ENCODE measurements at places on chromosomes 6 and 20. TPM values are rescaled to one million over a fixed set of nuclear protein-coding genes. Genes with fewer than 3 reads are reported as not detected.

The PTGIS gene
- 6.2 TPM for total RNA-seq

The SIRPB2 gene
- total RNA-seq = 9.5 TPM

The C20orf141 gene
- not detected for total RNA-seq

The C20orf144 gene
- total RNA-seq = not detected

The TAGAP gene
- not detected for total RNA-seq

The ZNF391 gene
- total RNA-seq = 0.42 TPM

The NMBR gene
- not detected for total RNA-seq

The APOM gene
- 0.97 TPM for total RNA-seq

The IMPG1 gene
- total RNA-seq = not detected

The DDX27 gene
- total RNA-seq = 26.1 TPM

The DOK5 gene
- 5.7 TPM for total RNA-seq

The SEMG1 gene
- total RNA-seq = not detected

The MRPL18 gene
- 70.8 TPM for total RNA-seq

The GRM1 gene
- not detected for total RNA-seq

The WFDC12 gene
- total RNA-seq = not detected

The SRSF12 gene
- total RNA-seq = 0.18 TPM

The PPP1R14C gene
- not detected for total RNA-seq

DNA sequence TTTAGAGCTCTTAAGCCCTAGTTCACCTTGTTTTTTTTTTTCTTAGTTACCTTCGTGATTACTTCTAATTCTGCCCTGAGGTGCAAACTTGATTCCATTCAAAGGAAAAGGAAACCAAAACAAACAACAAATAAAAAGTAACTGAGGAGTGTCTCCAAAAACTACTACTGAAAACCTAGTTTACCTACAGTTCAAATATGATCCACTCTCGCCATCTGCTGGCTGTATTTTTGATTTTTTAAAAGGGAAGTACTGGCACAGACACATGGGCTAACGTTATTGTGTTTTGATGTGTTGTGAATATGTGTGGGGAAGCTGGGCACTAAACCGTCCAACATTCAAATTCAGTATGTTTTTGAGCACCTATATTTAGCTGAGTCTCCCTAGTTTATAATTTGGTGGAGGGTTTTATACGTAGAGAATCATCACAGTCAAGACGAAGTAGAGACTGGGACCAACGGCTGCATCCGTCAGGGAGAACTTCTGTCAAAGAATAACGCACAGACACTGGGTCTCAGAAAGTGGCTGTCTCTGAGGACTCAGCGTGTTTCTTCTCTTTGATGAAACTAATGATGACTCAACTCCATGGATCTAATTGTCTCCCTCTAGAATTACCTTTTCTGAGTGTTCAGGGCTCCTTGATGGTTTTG, 373.5 kb upstream of the BTBD3 start:
- H3K27ac ChIP-seq = no peak overlapping the region
- H3K4me1 ChIP-seq = peaks cover 9% of the 10 kb centered on the region
- DNase-seq = peak; percentile 74
- no peaks in the 10 kb centered on the region for H3K27me3 ChIP-seq

DNA sequence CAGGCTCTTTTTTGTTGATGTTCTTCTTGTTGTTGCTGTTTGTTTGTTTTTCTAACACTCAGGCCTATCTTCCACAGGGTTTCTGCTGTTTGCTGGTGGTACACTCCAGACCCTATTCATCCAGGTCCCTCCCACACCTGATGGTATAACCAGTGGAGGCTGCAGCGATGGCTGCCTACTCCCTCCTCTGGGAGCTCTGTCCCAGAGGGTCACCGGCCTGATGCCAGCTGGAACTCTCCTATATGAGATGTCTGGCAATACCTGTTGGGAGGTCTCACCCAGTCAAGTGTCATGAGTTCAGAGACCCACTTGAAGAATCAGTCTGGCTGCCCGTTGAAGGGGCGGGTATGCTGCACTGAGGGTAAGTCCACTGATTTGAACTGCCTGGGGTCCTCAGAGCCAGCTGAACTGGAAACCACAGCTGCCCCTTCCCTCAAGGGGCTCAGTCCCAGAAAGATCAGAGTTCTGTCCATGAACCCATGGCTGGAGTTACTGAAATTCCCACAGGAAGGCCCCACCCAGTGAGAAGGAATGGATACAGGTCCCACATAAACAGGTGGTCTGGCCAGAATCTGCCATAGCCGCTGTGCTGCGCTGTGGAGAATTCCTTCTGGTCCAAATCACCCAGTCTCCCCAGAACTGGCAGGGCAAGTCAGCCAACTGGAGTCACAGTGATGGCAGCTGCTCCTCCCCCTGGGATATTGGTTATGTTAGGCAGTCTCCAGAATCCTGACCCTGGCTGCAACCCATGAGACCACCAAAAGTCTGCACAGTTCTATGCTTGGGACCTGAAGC, 664.4 kb downstream of the FRK start:
- no peak for DNase-seq
- no peak overlapping the region for H3K27ac ChIP-seq
- H3K4me3 ChIP-seq = no peak overlapping the region
- H3K27me3 ChIP-seq = no peaks in the 10 kb centered on the region
- no peaks in the 10 kb centered on the region for H3K4me1 ChIP-seq

GRCh38 chr6:44217332-44218143, 812 bp downstream of the MYMX start:
- no peak overlapping the region for H3K27ac ChIP-seq
- H3K27me3 ChIP-seq = no peaks in the 10 kb centered on the region
- no peaks in the 10 kb centered on the region for H3K36me3 ChIP-seq
- DNase-seq = no peak
- H3K4me3 ChIP-seq = no peak overlapping the region

DNA sequence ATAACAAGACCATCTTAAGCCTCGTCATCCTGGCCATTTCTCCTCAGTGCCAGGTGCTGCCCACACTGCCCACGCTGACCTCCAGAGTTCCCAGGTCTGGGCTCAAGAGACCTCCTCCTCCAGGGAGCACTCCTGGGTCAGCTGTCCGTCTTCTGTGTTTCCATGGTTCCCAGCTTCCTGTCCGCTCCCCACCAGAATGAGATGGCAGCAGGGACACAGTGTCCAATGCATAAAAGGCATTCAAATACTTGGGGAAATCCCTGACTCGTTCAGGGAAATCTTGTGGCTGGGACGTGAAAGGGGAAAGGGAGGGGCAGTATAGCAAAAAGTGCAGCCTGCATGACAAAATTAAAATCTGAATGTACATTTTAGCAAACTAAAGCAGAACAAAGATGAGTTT, 54.3 kb downstream of the SLC23A2 start:
- peaks cover 12% of the 10 kb centered on the region for H3K4me1 ChIP-seq
- H3K27me3 ChIP-seq = no peaks in the 10 kb centered on the region
- no peak overlapping the region for H3K4me3 ChIP-seq
- H3K36me3 ChIP-seq = no peaks in the 10 kb centered on the region
- no peak for DNase-seq
- no peak overlapping the region for H3K27ac ChIP-seq

- no peaks in the 10 kb centered on the region for H3K27me3 ChIP-seq
- H3K36me3 ChIP-seq = no peaks in the 10 kb centered on the region
- no peak for DNase-seq
- H3K4me1 ChIP-seq = peaks cover 4% of the 10 kb centered on the region
- no peak overlapping the region for H3K27ac ChIP-seq
Measured at GRCh38 chr20:9200620-9201019, 131.7 kb downstream of the PLCB4 start.

DNA sequence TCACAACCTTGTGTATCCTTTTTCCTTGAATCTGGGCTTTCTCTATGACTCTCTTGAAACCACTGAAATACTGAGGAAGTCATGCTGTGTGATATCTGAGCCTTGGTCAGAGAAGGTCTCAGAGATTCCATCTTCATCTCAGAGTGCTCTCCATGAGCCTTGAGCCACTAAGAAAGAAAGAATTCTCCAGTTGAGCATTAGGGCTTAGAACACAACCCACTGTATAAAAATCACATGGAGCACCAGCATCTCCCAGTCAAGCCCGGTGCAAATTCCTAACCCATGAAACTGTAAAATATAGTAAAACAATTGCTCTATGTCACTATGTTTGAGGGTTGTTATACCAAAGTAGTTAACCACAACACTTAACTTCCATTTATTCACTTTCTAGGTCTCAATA, 181.4 kb downstream of the MOXD1 start:
- no peak overlapping the region for H3K27ac ChIP-seq
- no peaks in the 10 kb centered on the region for H3K27me3 ChIP-seq
- peaks cover 5% of the 10 kb centered on the region for H3K4me1 ChIP-seq
- no peak overlapping the region for H3K4me3 ChIP-seq
- DNase-seq = no peak

GRCh38 chr6:131651782-131652181, 14.7 kb downstream of the ENPP3 start:
- no peak overlapping the region for H3K27ac ChIP-seq
- peaks cover 4% of the 10 kb centered on the region for H3K4me1 ChIP-seq
- H3K27me3 ChIP-seq = no peaks in the 10 kb centered on the region
- no peak for DNase-seq
- no peak overlapping the region for H3K4me3 ChIP-seq
- no peaks in the 10 kb centered on the region for H3K36me3 ChIP-seq

DNA sequence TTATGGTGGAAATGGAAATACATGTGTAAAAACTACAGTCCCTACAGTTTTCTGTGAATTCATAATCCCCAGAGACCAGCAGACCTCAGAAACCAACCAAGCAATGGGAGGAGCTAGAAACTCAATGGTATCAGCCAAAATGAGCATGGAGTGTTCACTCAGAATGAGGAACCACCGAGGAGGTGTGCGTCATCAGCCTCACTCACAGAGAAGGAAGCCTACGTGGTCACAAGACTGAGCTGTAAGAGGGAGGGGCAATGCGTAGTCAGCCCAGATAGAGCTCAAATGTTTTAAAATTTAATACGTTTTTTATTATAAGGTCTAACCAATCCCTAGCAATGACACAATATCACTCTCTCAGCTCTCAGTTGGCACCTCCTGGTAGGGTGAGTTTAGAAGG, 17.4 kb downstream of the MYLK4 start:
- no peaks in the 10 kb centered on the region for H3K36me3 ChIP-seq
- no peaks in the 10 kb centered on the region for H3K27me3 ChIP-seq
- no peak for DNase-seq

DNA sequence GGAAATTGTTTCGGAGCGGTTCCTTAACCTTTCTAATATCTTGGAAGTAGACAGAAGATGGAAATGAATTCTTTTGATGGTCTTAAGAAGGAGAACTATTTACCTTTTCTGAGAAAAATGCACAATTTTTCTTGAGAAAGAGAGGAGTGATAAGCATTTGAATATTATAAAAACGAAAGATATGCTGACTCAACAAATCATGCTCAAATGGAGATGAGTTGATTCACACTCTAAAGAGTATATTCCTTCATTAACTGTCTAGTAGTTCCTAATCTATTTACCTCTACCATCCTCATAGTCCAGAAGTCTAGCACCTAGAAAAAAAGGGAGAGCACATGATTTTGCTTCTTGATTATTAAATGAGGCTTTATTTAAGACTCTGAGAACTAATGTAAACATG, 4.1 kb downstream of the TSBP1 start:
- H3K4me1 ChIP-seq = peaks cover 25% of the 10 kb centered on the region
- DNase-seq = no peak
- H3K4me3 ChIP-seq = no peak overlapping the region
- no peak overlapping the region for H3K27ac ChIP-seq
- H3K27me3 ChIP-seq = peaks cover 5% of the 10 kb centered on the region

GRCh38 chr20:57685146-57685758, 24.6 kb downstream of the PMEPA1 start:
- H3K36me3 ChIP-seq = peaks cover 2% of the 10 kb centered on the region
- no peaks in the 10 kb centered on the region for H3K27me3 ChIP-seq
- no peak overlapping the region for H3K27ac ChIP-seq
- no peak for DNase-seq
- H3K4me1 ChIP-seq = peaks cover 6% of the 10 kb centered on the region

DNA sequence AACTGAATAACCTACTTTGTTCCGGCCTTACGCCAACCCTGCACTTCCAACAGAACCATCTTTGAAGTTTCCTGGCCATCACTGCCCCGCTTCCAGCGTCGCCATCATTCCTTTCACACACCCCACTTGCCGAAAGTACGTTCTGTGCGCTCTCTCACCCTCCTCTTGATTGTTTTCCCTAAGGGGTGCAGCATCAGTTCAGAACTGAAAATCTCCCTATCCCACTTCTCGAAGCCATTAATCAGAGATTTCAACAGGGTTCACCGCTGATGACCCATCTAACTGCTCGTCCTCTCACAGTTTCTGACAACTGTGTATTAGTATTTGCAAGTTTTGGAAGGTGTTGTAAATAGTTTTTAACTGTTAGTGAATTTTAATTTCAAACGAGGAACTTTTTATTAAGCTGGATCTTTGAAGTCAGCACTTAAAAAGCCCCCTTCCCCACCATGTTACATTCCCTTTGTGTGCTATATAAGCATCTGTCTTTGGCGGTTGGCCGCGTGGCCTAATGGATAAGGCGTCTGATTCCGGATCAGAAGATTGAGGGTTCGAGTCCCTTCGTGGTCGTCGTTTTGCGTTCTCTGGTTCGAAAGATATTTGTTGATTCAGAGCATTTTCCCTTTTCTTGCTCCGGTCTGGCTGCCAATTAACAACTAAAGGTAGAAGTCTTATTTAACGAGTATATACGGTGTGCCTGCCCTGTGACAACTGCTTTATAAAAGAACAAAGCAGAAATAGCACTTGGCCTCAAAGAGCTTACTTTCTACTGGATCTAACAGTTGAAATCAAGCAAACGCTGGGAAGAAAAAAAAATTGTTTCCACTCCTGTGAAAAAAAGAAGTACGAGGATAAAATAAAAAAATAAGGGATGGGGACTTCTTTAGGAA, 42.6 kb downstream of the TRIM27 start:
- peak; percentile 84 for DNase-seq
- H3K27ac ChIP-seq = no peak overlapping the region
- H3K27me3 ChIP-seq = peaks cover 23% of the 10 kb centered on the region
- peak overlapping the region; percentile 69 for H3K4me3 ChIP-seq

DNA sequence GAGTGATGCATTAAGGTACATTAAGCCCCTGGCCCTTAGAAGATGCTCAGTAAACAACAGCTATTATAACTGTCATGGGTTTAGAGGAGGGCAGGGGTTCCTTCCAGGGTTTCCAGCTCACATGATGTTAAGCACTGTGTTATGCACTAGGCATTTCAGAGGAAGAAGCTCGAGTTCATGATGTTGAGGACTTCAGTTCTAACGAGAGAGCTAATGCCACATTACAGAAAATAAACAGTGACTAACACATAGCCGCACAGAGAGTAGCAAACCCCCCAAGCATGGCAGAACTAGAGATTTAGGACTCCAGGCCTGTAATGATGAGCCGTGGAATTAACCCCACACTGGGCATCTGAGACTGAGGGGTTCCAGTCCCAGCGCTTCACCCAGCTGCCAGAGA, 105.2 kb downstream of the UNC5CL start:
- no peaks in the 10 kb centered on the region for H3K27me3 ChIP-seq
- no peaks in the 10 kb centered on the region for H3K36me3 ChIP-seq
- H3K4me1 ChIP-seq = peaks cover 8% of the 10 kb centered on the region
- DNase-seq = no peak

GRCh38 chr6:140684776-140685550, 1310.5 kb upstream of the CITED2 start:
- H3K4me1 ChIP-seq = peaks cover 7% of the 10 kb centered on the region
- H3K27me3 ChIP-seq = no peaks in the 10 kb centered on the region
- peak overlapping the region; percentile 32 for H3K27ac ChIP-seq

- no peak overlapping the region for H3K27ac ChIP-seq
- DNase-seq = no peak
- no peak overlapping the region for H3K4me3 ChIP-seq
- no peaks in the 10 kb centered on the region for H3K4me1 ChIP-seq
Measured at GRCh38 chr6:39777218-39777617, 15.0 kb upstream of the DAAM2 start.
